ENCODE measurements at places on chromosomes 4 and X. TPM values are rescaled to one million over a fixed set of nuclear protein-coding genes. Genes with fewer than 3 reads are reported as not detected.

F8A3 gene
- total RNA-seq: 0.19 TPM

DRD5 gene
- total RNA-seq: not detected

TMEM150C gene
- total RNA-seq: 7.4 TPM

IL2 gene
- total RNA-seq: not detected

CXXC4 gene
- total RNA-seq: 2.5 TPM

PAGE2 gene
- total RNA-seq: not detected

REELD1 gene
- total RNA-seq: 0.22 TPM

GPC3 gene
- total RNA-seq: 1.6 TPM

RPA4 gene
- 0.48 TPM for total RNA-seq

DKK2 gene
- total RNA-seq: 1.4 TPM

HAND2 gene
- 161 TPM for total RNA-seq

CLNK gene
- not detected for total RNA-seq
